ENCODE measurements at places on chromosomes 3 and 15.

DNA sequence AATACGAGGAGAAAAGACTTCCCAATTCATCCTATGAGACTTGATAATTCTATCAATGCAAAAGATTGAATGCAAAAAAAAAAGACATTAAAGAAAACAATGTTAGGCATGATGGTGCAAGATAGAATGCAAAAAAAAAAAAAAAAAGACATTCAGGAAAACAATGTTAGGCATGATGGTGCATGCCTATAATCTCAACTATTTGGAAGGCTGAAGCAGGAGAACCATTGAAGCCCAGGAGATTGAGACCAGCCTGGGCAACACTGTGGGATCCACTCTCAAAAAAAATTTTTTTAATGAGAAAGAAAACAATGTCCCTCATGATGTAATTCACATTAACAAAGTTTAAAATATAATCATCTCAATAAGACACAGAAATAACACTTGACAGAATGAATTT lies 75.9 kb downstream of the MYO9A start:
- DNase-seq = no peak

DNA sequence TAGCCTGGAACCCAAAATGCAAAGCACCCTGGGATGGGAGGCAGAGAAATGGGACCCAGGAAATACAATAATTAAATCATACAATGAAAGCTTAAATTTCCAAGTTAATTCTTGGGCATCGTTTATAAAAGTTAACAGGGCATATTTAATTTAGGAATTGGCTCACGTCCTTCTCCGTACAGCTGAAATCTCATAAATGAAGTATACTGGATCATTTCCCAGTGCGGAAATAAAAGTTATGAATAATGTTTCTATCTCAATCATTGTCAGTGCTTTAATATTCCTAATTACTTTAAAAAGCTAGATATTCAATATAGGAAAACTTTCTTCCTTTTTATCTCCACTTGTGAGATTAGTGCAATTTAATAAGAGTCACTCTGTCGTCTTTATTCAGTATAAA lies 164.0 kb downstream of the MEGF11 start:
- no peak for DNase-seq

DNA sequence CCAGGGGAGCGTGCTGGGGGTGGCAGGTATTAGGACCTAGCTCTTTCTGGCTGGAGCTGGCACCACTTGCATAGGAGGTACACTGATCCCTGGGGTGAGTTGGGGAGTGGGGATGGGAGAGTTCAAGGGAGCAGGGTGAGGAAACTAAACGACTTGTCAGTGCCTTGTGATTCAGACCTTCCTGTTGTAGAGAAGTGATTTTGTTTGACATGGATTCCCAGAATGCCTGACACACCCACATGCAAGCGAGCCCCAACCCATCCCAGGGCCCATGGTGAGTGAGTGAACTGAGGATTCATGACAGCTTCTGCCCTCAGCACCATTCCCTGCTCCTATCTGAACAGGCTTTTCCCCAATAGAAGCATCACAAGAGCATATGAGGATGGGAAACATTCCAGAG lies 15.6 kb upstream of the UBE2Q2 start:
- no peak for DNase-seq

- no peak for DNase-seq
These were observed 1.3 kb upstream of the ITPR1 start for GRCh38 chr3:4491855-4492207.

GRCh38 chr3:161866176-161866575 lies 369.6 kb downstream of the OTOL1 start:
- DNase-seq = no peak

DNA sequence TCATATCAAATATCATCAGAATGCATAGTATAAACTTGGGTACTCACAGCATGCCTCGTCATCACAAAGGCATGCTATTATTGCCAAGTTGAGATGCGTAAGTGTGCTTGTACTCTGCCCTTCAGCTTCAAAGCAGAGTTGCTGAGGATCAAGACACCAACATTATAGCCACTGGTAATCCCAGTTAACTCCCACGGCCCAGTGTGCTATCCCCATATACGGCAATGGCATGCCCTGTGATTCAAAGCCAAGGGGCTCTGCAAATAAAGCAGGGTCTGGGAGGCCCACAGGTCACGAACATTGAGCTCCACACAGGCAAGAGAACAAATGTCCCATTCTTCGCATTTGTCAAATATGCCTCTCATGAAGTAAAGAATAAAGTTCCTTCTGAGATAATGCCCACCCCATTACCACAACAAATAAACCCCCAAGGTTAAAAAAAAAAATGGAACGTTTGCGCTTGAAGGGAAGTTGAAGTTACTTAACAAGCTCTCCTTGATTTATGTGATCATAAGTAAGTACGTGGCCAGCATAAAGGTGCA lies 298.1 kb upstream of the NECTIN3 start:
- no peak for DNase-seq

DNA sequence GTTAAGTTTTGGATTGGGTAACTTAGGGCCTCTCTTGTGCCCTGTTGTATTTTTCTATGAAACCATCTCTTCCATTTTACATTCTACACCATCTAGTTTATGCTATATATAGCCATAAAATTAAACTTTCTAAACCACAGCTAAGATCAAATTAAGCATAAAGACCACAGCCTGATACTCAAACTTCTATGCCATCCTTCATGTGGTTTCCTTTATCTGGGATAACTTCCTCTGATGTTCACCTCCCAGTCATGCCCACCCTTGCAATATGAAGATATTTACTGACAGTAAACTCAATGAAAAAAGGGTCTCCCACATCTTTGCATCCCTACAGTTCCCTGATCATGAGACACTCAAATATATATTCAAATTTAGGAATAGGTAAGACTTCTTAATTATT lies 4.2 kb downstream of the SELENOK start:
- DNase-seq = no peak

DNA sequence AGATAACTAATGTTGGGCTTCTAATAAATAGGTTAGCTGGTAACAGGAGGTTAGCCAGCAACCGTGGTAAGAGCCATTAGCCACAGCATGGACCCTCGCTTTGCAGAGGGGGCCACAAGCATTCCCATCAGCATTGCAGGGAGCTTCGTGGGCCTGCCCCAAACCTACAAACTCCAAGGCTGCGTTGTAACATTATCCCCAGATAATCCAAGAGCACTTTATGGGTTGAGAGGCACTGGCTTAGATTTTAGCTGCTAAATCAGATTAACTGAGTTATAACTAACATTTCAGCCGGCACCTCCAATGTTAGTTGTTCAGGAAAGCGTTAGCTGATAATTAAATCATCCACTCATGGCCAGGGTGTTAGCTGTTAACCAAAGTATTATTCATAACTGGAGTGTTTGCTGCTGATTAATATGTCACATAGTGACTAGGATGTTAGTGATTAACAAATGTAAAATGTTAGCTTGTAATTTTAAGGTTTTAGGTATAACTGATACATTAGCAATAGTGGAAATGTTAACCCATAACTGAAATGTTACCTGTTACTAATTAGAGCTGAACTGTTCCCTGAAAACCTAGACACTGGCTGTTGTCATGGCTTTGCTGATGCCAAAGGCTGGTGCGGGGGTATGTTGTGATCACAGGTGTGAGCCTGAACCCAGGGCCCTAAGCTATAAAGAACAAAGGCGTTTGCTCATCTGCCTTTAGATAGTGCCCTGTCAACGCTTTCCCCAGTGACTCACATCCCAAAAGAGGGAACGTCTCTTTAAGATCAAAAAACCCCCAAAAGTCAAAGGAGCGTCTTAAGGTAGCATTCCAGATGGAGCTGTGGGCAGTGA lies 56.2 kb downstream of the SLC6A6 start:
- no peak for DNase-seq

- DNase-seq = no peak
These were observed 62.7 kb downstream of the RHCG start for GRCh38 chr15:89433686-89434085.

- DNase-seq = no peak
These were observed 35.6 kb upstream of the MUC13 start for GRCh38 chr3:124969963-124970722.

- DNase-seq = no peak
These were observed 38.2 kb downstream of the MTMR10 start for GRCh38 chr15:30953183-30953582.

- DNase-seq = no peak
These were observed 92.0 kb upstream of the LINGO1 start for GRCh38 chr15:77724715-77725114.

- no peak for DNase-seq
These were observed 14.3 kb downstream of the SLC28A1 start for GRCh38 chr15:84898761-84899160.

GRCh38 chr3:51035630-51036029 lies 349.5 kb upstream of the MANF start:
- no peak for DNase-seq

- no peak for DNase-seq
These were observed 24.6 kb upstream of the SLC6A6 start for GRCh38 chr3:14377838-14378169.

GRCh38 chr15:36678308-36678707 lies 98.9 kb downstream of the CDIN1 start:
- DNase-seq = no peak

DNA sequence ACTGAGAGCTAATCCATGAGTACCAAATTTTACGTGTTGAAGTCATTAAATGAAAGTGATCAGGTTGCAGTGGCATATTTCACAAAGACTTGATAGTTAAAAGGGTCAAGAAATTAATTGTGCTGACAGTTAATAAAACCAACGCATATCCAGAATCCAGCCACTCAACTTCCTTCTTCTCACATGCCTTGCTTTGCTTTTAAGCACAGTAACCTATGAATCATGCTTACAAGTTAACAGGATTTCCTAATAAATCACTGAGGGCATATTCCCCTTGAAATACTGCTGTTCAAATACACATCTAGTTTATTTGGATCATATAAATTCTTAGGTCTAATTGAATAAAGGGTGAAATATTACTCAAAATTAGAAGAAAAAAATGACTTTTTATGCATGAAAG lies 801.5 kb upstream of the EPHA6 start:
- DNase-seq = no peak

- DNase-seq = no peak
These were observed 175.1 kb upstream of the KBTBD8 start for GRCh38 chr3:66823009-66823397.

Data from activated T-cell treated with anti-CD3 and anti-CD28 coated beads for 1 hour (primary cell).